ENCODE measurements at places on chromosomes 12 and 14.

GRCh38 chr12:66663611-66664010, 15.3 kb downstream of the GRIP1 start:
- no peak for DNase-seq

DNA sequence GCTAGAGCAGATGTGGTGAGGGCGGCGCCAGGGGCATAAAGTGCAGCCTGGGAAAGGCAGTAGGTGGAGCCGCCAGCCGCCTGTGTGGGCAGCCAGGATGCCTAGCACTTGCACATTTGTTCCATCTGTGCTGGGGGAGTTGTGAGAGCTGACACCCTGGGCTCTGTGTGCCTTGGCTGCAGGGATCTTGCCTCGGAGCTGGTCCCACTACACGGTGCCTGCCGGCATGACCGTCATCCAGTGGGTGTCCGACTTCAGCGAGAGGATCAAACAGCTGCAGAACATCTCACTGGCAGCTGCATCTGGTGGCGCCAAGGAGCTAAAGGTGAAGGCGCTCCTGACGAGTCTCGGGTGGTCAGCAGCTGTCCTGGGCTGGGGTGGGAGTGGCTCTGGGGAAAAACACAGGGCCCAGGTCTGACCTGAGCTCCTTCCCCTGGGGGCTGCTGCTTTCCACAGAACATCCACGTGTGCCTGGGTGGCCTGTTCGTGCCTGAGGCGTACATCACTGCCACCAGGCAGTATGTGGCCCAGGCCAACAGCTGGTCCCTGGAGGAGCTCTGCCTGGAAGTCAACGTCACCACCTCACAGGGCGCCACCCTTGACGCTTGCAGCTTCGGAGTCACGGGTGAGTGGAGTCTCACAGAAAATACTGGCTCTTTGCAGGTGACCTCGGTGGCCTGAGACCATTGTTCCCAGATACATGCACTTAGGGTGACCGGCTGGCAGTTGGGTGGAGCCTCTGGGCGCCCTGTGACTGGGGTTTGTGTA, 37.4 kb downstream of the HSP90AA1 start:
- DNase-seq, result no peak

DNA sequence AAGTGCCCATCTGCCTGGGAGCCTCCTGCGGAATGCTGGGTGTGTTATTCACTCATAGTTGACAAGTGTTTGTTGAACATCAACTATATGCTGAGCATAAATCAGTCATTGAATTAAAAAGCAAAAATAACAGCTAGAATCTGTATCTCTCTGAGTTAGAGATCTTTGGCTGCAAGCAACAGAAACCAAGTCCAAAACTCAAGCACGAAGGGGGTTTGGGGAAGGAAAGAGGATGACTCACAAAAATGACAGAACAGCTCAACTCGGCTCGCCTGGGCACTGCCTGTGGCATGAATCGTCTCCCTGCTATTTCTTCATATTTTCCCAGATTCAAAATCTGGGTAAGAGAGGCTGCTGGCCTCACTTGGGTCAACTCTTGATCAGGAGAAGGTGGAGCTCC, 72.6 kb upstream of the NCOR2 start:
- DNase-seq, result no peak

- DNase-seq, result no peak
Measured at GRCh38 chr14:74654931-74655330, 42.9 kb upstream of the LTBP2 start.

DNA sequence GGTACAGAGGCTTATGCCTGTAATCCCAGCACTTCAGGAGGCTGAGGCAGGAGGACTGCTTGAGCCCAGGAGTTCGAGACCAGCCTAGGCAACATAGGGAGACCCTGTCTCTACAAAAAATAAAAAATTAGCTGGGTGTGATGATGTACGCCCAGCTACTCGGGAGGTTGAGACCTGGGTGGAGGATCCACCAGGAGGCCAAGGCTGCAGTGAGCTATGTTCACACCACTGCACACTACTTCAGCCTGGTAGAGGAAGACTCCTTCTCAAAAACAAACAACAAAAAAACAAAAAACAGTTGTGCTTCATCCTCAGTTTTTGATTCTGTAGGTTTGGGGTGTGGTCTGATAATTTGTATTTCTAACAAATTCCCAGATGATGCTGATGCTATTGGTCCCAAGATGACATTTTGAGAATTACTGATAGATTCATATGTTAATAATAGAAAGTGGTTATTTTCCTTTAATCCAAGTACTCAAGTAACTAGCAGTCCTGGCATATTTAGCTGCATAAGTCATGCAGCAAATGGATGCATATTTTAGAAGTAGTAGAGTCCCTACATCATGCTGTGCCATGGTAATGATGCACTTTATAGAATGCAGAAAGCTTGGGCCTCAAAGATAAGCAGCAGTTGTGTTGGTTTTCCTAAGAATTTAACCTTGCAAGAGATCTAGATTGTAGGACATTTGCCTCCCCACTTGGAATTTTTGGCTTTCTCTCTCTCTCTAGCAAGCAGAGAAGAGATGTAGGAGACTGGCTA, 76.1 kb upstream of the PAWR start:
- no peak for DNase-seq
